Stimulated activated CD4-positive, alpha-beta T cell treated with anti-CD3 and anti-CD28 coated beads, Interleukin-4, amount 100 ng/mL, for 24 hours (primary cell): ENCODE measurements at places on chromosomes 5 and 9.

GRCh38 chr5:138491669-138492559 lies 26.6 kb downstream of the EGR1 start:
- peak; percentile 83 for DNase-seq

- no peak for DNase-seq
These were observed 151.9 kb downstream of the INSYN2B start for GRCh38 chr5:169828385-169828784.

DNA sequence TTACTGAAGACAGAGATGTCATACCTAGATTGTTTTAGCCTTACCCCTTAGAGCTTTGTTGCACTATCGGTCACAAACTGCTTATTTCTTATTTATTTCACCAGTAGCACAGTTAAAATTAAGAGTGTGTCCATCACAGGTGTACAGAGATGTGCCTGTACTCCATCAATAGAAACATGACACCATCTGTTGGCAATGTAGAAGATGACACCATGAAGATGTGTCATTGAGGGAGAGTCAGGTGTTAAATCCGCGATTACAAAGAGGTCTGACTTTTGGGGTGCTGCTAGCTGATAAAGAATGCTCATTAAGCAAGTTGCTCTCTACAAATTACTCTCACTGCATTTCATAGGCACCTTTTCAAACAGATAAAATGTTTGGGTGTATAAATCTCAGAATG lies 164.4 kb downstream of the SMARCA2 start:
- no peak for DNase-seq

GRCh38 chr9:137006116-137007003 lies 10.0 kb upstream of the CLIC3 start:
- no peak for DNase-seq

DNA sequence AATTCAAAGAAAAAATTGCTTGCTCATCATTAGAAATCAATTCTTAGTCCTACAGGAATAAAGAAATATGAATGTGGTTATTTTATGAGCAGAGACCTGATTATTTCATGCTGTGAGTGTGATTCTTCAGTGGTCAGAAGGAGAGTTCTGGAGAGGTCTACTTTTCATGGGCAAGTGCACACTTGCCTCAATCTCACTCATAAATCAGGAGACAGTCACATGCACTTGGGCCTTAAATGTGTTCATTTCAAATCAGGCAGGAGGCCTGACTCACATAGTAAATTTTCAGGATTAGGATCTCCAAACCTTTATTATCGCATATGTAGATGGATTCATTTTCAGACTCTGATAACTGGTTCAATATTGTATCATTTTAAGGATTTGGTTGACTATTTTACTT lies 323.2 kb upstream of the CCNH start:
- no peak for DNase-seq

DNA sequence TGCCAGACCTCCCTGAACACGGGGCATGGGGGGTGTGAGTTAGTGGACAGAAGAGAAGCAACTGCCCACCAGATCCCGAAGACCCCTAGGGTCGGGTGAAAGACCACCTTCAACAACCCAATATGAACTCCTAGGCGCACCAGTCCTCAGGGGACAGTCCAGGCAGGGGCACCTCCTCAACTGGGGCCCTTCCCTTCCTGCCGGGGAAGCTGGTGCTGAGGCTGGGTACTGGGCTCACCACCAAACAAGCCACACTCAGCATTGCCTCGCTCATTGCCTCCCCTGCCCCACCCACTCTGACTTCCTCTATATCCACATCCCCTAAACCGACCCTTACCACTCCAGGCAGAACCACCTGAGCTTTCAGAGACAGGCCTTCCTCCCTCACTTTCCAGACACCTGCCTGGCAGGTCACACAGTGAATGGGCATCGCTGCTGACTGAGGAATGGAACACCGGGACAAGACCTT lies 42.5 kb downstream of the SEMA4D start:
- DNase-seq, result no peak

GRCh38 chr9:93949694-93950449 lies 5.3 kb downstream of the BARX1 start:
- no peak for DNase-seq

DNA sequence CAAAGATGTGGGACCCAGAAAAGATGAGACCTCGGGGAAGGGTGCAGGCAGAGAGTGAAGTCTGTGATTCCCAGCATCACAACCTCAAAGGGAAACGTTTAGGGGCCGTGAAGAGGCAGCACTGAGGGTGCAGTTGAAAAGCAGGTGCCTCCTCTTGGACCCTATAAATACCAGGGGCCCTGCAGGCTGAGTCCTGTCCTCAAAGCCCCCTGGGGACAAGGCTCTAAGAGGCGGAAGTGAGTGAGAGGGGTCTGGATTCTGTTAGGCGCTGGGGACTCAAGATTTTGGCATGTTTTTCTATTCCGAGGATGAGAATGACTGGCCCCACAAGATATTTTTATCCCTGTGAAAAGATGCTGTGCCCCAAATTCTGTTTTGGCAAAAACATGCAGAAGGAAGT lies 107.8 kb downstream of the THBS4 start:
- no peak for DNase-seq

GRCh38 chr9:74556685-74557084 lies 59.5 kb downstream of the RORB start:
- DNase-seq, result no peak

DNA sequence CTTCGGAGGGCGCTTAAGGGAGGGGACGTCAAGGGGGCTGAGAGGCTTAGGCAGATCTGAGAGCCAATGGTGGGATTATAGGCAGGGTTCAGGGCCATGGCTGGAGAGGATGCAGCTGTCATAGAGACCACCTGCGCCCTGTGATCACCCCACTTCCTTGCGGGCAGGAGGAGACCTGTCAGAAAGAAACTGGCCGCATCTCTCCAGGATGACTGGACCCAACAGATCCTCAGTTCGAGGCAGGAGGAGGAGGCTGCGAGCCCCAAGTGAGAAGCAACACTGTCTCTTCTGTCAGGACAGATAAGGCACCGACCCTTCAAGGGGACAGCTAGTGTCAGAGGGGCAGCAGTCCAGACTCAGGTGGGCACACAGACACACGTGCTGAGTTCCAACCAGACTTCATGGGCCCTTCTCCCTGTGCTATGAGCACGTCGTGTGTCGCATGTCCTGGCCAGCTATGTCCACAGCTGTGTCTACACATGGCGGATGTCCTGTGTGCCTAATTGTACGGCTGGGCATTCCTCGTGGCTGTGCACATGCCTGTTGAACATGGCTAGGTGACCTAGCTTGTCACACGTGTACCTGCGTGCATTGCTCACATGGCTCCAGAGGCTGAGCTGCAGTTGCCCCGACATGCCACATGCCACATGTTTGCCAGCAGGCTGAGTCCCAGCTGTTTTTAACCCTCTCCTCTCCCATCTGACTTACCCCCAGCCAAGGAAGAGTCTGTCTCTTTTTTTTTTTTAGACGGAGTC lies 583 bp upstream of the AQP3 start:
- no peak for DNase-seq

DNA sequence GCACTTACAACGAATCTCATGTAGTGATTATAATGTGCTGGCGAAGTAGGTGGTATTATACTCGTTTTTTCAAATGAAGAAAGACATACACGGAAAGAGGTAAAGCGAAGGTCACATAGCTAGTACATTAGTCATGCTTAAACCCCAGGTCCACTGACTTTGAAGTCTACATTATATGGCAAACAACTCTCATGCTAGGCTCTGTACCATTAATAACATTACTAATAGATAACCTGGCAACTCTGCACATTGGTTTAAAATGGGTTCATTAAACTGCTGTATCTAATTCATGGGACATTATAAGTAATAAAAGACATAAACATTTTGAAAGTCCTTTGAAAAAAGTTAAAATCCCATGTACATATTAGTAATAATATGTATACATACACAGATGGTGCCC lies 21.2 kb downstream of the FYB1 start:
- no peak for DNase-seq

DNA sequence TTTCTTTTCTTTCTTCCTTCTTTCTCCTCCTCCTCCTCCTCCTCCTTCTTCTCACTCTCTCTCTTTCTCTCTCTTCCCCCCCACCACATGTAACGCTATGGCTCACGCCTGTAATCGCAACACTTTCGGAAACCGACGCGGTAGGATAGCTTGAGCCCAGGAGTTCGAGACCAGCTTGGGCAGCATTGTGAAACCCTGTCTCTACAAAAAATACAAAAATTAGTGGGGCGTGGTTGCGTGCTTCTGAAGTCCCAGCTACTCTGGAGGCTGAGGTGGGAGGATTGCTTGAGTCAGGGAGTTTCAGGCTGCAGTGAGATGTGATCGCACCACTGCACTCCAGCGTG lies 736 bp upstream of the GLDC start:
- peak; percentile 51 for DNase-seq

GRCh38 chr9:117245175-117245829 lies 169.6 kb downstream of the ASTN2 start:
- no peak for DNase-seq

DNA sequence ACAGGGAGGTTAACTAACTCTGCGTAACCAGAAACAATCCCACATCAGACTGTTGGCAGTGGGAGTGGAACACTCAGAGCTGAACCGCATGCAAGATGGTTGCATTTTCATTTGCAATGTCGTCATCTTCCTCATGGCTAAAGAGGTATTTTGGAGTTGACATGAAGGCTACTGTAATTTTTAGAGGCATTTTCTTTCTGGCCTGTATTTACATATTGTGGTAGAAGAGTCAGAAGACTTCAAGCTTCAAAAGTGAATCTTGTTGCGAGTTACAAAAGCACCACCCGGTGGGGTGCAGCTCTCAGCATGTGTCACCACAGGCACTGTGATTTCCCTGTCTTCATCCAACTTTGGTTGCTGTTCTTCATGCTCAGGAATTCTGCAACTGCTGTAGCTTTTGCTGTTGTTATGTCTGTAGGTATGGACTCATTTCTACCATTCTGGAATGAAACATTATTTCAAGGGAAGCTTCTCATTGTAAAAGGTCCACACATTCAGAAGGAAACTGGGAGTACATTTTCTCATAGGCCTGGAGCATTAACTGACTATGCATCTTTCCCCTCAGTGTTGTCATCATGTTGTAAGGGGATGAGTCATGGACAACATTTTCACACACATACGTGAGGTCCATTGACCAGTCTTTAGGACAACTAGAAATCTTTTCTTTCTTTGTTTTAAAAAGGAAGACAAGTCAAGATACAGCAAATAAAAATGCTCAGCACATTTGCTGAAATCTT lies 35.4 kb upstream of the GDNF start:
- no peak for DNase-seq

GRCh38 chr5:123754908-123755307 lies 242.9 kb downstream of the CSNK1G3 start:
- no peak for DNase-seq

DNA sequence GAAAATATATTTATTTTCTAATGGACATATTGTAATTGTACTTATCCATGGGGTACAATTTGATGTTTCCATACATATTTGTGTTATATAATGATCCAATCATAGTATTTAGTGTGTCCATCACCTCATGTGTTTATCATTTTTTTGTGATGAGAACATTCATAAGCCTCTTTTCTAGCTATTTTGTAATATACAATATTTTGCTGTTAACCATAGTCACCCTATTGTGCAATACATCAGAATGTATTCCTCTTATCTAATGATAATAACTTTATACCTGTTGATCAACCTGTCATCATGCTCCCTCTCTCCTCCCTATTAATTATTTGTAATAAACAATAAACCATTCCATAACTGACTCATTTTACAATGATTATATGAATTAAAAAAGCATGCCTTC lies 93.2 kb downstream of the ISL1 start:
- DNase-seq, result no peak

GRCh38 chr5:102542057-102542456 lies 43.3 kb upstream of the SLCO6A1 start:
- DNase-seq, result no peak

- DNase-seq, result no peak
These were observed 984.4 kb upstream of the WWC1 start for GRCh38 chr5:167307042-167307441.

DNA sequence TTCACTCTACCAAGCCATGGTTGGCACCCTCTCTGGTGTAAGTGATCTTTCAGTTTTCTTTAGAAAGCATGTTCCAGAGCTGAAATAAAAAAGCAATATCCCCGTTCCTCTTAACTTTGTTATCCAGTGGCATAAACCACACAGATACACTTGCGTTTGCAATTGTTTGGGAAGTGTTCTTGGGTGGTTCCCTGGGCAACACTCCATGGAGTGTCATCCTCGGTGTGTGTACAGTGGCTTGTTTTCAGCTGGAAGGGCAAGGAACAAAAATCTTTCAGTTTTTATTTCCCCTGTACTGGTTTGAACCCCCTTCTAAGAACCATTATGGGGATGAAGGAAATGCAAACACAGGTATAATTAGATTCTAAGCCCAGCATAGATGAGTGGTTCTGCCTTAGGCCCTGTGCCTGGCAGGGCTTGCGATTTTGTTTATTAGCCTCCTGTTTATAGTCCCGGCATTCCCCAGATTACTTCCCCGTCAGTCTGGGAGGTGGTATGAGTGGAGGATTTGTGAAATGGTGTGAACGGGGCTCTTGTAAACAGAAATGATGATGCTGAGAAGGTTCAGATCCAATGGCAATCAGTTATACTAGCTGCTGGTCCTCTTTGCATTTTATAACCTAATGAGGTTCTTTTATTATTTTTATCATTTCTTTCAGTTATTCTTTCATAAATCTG lies 76.0 kb upstream of the CD180 start:
- DNase-seq, result no peak

DNA sequence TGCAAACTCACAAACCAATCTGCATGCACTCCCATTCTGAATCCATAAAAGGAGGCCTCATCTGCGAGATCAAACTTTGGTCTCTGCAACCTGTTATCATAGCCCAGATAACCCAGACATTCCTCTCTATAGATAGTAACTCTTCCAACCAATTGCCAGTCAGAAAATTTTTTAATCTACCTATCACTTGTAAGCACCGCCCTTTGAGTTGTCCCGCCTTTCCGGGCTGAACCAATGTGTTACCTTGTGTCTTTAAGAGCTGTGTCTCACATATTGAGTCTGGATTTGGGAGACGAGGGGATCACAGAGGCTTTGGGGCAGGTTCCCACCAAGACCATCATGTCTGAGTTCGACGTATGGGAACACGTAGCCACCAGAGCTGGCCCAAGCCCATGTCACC lies 91.1 kb upstream of the PPP1R26 start:
- DNase-seq, result no peak

DNA sequence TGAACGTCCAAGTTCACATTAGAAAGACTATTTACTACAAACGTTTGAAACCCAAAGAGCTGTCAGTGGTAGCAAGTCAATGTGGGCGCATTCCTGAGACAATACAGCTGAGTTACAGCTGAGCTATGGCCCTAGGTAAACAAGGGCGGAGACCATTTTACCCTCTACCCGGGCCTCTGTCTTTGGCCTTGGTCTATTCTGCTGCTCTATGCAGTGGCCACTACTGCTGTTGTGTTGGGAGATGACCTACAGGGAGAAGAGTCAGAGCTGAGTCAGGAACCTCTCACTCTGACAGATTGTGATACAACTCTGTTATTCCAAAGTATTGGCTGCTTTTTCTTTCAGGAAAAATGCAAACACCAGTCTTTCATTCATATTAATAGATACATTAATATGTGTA lies 700.6 kb downstream of the SEMA5A start:
- no peak for DNase-seq
